ENCODE measurements at places on chromosomes 6 and 20.

DNA sequence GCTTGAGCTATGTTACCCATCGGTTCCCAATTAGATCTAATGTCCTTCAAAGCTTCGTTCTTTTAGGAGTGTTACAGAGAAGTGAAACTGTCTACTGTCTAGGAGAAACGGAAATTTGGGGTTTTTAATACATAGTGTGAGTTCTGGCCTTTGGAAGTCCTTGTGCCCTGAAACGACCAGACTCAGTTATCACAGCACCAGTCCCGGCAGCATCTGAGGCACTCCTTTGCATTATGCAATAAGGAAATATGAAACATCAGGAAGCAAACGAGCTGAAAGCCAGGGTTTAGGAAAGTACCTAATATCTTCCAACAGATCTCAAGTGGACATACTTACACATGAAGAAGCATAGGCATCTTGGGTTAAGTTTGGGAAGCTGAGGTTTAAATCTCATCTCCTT is 61.8 kb upstream of the ADGRF1 start:
- DNase-seq, result no peak

- no peak for DNase-seq
Observed at GRCh38 chr6:11341867-11342266, 109.4 kb upstream of the NEDD9 start.

DNA sequence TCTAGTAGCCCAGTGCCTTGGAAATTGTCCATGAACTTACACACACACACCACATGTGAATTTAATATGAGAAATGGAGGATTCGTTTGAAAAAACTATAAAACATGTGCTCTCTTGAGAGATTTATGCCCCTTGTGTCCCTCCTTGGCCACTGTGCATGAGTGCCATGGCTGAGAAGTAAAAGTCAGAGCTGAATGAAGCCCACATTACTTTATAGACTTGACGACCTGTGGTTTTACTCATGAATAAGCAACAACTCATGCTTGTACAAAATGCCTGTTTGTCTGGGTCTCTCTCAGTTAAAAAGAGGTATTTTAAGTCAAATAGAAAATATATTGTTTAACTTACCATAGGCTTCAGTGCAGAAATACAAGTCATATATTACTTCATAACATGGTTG is 102.7 kb downstream of the KCNQ5 start:
- no peak for DNase-seq

- no peak for DNase-seq
Observed at GRCh38 chr6:4575714-4576113, 200.5 kb upstream of the CDYL start.

Data from activated CD4-positive, alpha-beta memory T cell treated with anti-CD3 and anti-CD28 coated beads for 36 hours (primary cell).